Stimulated activated naive CD4-positive, alpha-beta T cell (primary cell): ENCODE measurements at places on chromosomes 13 and 19.

DNA sequence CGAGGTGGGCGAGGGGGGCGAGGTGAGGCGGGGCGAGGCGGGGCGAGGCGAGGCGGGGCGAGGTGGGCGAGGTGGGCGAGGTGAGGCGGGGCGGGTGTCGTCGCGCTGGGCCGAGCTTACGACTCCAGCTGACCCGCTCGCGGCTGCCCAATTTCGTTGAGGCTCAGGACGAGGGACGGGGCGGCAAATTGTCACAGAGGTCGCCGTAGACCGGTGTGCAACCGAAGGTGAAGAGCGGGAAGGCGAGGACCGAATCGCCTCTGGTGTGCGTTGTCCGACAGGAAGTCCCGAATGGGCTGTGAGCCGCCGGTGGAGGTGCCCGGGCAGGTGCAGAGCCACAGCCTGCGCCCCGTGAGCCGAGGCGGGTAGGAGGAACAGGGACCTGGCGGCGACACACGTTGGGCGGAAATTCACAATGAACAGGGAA lies at the start of gene LACC1:
LACC1 (plus strand) TSS at position 150 of the 427 bp plus-strand sequence. CDS start 1,082 bp downstream, outside the sequence.
- DNase-seq, result no peak

- DNase-seq, result peak; percentile 88
Measured at GRCh38 chr13:74287724-74288169, 153.5 kb upstream of the KLF12 start.

GRCh38 chr13:111472083-111472482 lies 151.6 kb downstream of the TEX29 start:
- no peak for DNase-seq

DNA sequence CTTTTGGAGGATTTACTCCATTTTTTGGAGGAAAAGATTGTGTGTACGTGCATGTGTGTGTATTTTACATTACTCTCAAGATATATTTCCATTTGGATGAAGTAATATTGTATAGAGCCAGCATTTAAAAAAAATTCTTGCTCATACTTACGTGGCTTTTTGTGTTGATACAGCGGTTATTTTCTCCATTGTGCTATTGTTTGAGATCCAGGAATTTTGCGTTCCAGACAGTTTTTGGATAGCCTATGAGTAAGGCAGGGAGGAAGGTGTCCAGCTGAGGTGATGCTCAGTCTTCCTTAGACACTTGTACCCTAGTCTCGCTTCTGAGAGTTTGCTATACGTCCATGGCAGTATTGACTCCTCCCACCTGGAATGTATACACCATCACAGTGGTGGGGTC lies 92.2 kb upstream of the ARHGEF7 start:
- no peak for DNase-seq

GRCh38 chr19:46186717-46187101 lies 38.7 kb downstream of the IGFL2 start:
- no peak for DNase-seq

- DNase-seq, result no peak
Measured at GRCh38 chr13:49046002-49046401, 70.3 kb downstream of the FNDC3A start.

- peak; percentile 75 for DNase-seq
Measured at GRCh38 chr13:49495783-49496762, at the start of gene PHF11. TSS of gene PHF11 (plus strand) at chr13:49495953. CDS start at chr13:49496002, 49 bp downstream.

DNA sequence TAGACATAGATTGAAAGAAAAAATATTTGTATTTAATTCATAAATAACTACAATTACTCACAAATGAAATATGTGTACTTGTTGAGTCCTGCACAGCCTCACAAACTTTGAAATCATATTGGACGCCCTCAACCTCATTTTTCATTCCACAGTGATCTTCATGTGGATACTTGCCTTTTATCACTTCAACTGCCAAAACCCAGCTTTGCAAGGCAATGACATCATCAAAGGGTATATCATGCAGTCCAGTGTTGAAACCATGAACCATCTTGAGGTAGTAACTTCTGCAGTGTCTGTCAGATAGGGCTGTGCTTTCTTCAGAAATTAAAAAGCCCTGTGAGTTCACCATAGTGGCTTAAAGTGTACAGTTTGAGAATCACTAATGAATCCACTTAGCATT lies 82.2 kb downstream of the HS6ST3 start:
- DNase-seq, result no peak

- DNase-seq, result no peak
Measured at GRCh38 chr13:94317063-94317491, 162.4 kb downstream of the DCT start.

- DNase-seq, result no peak
Measured at GRCh38 chr13:107765724-107766401, 449.5 kb downstream of the LIG4 start.

- no peak for DNase-seq
Measured at GRCh38 chr13:80201694-80202468, 139.0 kb downstream of the SPRY2 start.

DNA sequence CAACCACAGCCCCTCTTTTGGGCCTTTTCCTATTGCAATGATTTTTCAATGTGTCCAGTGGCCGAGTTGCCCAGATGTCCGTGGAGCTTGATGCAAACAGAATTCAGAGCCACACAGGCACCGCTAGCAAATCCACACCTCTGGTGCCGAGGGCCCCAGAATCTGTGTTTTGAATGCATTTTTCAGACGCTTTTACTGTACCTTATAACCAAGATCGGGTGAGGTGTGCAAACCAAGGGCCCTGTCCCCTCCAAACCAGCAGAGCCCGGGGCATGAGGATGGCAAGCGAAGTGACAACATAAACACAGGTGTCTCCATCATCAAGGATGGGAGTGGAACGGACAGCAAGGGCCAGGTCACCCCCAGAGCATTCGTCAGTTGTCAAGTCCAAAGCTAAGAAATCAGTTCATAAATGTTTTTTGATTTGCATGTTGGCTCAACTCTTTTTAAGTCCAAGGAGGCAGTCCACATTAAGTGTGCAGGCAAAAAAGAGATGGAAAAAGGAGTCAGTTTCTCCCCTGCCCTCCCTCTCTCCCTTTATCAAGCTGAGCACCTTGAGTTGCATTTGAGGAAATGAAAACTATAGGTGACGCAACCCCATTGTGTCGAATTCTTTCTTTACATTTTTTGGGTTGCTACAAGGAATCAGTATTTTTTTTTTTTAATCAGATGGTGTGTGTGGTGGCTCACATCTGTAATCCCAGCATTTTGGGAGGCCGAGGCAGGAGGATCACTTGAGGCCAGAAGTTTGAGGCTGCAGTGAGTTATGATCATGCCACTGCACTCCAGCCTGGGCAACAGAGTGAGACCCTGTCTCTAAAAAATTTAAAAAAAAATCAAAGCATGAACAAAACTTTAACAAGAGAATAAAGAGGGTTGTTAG lies 2.9 kb downstream of the CCDC8 start:
- no peak for DNase-seq

- DNase-seq, result no peak
Measured at GRCh38 chr13:29817604-29818378, 32.6 kb downstream of the UBL3 start.

DNA sequence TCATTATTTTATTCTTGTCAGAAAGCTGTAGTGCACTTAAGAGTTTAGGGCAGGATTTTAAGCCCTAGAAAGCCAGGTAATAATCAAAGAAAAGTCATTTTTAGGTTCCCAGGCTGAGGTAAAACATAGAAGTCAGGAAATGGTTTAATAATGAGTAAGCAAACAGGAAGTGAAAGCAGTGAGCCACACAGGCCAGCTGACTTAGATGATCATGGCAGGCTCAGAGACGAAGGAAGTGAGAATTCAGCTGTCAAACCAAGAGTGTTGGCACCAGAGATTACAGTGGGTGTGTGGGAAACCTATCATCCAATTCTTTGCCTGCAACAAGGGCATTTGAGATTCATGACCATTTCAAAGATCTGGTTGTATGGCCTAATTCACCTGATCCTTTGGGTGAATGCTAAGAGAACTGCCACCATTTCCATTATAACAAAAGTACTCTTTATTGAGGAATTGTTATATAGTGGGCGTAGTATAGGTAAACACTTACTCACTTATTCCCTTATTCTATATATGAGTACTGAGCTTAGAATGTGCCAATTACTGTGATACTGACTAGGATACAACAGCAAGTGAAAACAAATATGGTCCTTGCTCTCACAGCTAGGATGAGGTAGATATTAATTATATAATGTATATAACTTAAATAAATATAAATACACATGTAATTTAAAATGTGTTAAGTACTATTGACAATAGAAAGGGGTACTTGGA lies 103.7 kb upstream of the EDNRB start:
- no peak for DNase-seq

DNA sequence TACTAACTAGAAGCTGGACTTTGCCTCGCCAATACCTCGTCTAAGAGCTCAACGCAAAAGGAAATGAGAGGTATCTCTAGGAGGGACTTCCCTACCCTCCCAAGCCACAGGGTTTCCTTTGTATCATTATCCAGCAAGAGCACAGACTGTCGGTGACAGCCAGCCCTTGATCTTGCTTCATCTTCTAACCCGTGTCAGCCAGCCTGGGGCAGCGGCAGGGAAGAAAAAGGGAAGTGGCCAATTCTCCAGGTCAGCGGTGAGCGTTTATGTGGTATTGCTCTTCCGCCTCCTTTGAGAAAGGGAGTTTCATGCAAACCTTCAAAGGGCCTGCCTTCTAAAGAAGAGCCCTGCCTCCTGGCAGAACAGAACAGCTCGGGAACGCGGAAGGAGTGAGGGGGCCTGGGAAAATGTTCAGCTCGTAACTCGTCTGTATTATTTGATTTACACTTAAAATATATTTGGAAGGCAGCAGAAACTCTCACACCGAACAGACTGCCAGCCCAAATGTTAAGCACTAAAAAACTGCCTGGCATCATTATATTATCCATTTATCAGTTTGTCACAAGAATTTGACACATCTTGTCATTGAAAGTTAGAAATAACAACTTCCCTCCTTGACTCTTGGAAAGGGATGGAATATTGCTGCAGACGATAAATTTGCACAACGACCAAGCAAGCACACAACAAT lies 41.8 kb downstream of the EFNB2 start:
- DNase-seq, result no peak
